ENCODE measurements at places on chromosomes 2 and 18.

- DNase-seq, result no peak
Observed at GRCh38 chr2:5319493-5319892, 372.7 kb upstream of the SOX11 start.

DNA sequence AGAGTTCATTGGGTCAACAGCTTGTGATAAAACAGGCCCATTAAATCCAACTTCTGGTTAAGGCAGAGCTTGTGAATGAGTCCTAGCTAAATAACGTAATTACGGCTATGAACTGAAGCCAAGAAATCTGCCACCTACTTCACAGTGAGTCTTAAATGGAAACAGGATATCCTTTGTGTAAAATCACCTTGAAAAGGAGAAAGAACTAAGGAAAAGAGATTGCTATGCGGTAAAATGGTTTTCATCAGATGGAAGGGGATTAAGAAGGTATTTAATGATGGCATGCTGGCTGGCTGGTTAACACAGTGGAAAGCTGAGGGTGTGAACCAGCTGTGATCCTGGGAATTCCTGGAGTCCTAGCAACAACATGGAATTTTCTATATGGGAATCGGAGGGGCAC lies 156.6 kb downstream of the DOK6 start:
- no peak for DNase-seq

DNA sequence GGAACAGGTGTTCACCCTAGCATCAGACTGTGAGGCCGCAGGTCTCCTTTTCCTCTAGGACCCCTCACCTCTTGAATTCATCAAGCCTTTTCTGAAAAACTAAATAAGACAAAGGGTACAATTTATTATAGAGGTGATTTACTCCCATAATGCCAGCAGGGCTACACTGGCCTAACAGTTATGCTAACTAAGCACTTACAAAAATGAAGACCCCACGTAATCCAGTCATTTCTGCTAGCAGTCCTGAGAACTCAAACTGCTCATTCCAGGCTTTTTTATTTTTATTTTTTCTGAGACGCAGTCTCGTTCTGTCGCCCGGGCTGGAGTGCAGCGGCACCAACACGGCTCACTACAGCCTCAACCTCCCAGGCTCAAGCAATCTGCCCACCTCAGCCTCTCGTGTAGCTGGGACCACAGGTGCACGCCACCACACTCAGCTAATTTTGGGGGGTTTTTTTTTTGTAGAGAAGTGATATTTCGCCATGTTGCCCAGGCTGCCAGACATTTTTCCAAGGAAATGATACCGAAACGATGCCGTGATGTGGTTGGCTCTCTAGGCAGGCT lies 14.2 kb downstream of the CAPG start:
- no peak for DNase-seq

DNA sequence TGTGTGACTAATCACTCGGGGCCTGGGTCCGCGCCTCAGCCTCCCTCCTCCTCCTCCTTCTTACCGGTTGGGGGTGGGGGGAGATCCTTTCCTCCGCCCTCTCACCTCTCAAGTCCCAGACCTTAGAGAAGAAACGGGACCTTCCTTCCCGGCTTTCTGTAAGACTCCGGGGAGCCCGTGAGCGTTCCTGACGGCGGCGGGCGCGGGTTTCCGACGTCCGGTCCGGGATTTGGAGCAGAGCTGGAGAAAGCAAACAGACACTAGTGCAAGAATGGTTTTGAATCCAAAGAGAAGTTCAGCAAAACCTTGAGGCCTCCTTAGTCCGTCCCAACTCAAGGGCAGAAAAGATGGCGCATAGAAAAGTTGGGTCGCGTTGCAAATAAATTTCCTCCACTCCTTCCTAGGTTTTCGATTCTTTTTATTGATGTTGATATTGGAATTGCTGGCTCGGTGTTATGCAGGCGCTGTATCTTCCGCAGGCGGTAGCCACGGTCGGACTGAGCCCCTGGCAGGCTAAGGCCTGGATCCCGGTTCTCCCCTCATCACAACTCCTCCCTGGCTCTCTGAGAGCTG lies 2.0 kb downstream of the DLX1 start:
- no peak for DNase-seq

DNA sequence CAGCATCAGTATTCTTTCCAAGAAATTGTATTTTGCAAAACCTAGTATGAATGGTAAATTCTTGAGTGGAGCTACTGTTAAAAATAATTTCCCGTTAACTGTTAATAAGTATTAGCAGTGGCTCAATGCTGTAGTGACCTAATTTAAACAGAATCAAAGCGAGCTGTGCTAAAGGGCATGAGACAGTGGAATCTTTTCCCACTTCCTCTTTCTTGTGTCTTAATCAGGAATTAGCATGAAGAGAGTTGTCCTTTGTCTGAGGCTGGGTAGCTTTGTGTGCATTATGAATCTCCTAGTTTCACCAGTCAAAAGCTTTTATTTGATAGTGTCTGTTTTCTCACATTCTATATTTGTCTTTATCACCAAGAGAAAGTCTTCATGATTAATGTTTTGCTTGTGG lies 298.8 kb upstream of the GCFC2 start:
- no peak for DNase-seq

GRCh38 chr18:32582455-32582854 lies 111.8 kb upstream of the GAREM1 start:
- no peak for DNase-seq

GRCh38 chr2:52054824-52055223 lies 1022.9 kb upstream of the NRXN1 start:
- no peak for DNase-seq

- DNase-seq, result no peak
Observed at GRCh38 chr2:128399690-128400291, 81.1 kb upstream of the HS6ST1 start.

GRCh38 chr2:27093430-27094352 lies 7.1 kb downstream of the KHK start:
- DNase-seq, result no peak

GRCh38 chr2:162840598-162841246 lies 2.2 kb upstream of the KCNH7 start:
- DNase-seq, result no peak

DNA sequence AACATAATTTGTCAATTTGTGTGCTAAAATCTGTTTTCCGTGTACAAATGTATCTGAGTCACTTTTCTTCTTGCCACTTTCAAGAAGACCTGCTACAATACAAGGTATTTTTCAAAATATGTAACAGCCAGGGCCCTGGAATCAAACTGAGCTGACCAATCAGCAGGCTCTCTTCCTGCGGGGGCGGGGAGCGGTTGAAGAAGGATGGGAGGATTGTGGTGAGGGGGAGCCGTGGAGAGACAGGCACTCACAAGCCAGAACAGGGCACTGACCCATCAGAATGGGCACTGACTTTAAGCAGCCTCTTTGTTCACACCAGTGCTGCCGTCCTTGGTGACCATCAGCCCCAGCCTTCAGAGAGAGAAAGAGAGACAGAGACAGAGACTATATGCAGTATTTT lies 40.6 kb upstream of the CCNYL1 start:
- no peak for DNase-seq

DNA sequence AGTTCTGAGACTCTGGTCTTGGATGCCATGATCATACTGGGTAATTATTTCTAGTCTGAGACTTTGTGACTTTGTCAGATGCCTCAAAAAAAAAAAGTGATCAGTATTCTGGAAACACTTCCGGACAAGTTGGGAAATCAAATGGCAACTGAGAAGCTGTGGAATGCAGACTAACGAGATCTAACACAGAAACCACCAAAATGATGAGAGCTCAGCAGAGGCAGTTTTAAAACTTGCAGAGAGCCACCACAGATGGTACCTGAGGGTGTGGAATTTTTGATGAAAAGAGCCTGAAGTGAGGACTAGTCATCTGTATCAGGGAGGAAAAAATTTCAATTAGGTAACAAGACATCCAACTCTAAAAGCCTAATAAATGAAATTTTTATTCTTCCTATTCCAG lies 5.5 kb upstream of the GPR75 start:
- no peak for DNase-seq

DNA sequence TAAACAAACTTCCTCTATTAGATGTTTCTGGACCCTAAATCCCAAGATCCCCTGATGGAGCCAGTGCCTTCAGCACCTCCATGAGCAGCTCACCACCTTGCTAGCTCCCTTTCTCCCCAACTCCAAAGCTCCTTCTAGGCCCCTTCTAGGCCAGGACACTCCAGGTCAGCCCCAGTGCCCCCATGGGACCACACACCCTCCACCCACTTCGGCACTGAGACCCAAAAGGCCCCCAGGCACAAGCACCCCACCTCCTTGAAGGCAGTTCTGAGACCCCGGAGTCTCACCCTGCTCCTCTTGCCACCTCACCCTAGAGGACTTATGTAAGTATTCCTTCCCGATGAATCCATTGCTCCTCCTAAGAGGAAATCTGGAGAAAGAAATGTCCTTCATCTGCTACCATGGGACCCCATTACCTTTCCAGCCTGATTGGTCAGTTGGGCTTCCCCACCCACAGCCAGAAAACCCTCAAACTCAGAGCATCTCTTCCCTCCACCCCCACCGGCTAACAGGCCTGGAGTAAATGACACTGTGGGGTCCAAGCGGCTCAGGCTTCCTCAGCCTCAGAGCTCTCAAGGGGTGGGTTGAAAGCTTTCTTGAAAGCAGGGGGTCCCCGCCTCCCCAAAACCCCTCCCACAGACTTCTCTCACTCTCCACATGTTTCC lies 9.8 kb upstream of the ARMC9 start:
- DNase-seq, result no peak

DNA sequence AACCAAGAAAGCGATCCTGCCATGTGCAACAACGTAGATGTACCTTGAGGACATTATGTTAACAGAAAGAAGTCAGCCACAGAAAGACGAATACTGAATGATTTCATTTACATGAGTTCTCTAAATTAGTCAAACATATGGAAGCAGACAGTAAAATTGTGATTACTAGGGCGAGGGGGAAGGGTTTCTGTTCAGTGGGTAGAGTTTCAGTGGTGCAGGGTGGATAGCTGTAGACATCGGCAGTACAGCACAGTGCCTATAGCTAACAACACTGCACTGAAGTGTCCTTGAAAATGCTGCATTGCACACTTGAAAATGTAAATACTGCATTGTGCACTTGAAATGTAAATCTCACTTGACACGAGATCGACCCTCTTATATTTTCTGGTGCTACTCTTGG lies 275.3 kb downstream of the GALR1 start:
- no peak for DNase-seq

- DNase-seq, result no peak
Observed at GRCh38 chr2:66440708-66441497, 6.0 kb downstream of the MEIS1 start.

GRCh38 chr2:71544919-71545571 lies 91.7 kb downstream of the DYSF start:
- DNase-seq, result no peak

DNA sequence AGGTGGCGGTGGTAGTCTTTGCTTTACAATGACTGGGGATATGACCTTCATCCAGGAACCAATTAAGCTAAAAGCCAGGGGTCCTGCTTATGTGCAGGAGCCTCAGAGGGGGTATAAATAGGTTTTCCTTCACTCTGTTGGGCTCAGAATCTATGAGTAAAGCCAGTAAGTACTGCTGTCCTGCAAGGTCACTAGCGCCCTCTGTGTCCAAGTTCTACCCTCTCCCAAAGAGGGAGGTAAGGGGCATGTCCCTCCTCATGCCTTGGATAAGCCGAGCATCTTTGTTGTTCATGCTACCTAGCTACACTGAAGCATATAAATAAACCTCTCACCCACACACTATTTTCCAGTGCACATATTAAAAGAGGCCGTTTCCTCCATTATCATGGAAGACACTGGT lies 79.4 kb downstream of the SPRED2 start:
- no peak for DNase-seq

GRCh38 chr2:10305715-10306114 lies 3.0 kb downstream of the HPCAL1 start:
- no peak for DNase-seq

GRCh38 chr2:75647771-75648170 lies 1.2 kb downstream of the MRPL19 start:
- DNase-seq, result no peak

GRCh38 chr2:142722569-142722968 lies 154.9 kb upstream of the KYNU start:
- DNase-seq, result no peak

GRCh38 chr2:224802407-224802806 lies 86.2 kb upstream of the CCDC195 start:
- DNase-seq, result no peak

GRCh38 chr2:64348386-64349130 lies 105.4 kb upstream of the LGALSL start:
- DNase-seq, result no peak

GRCh38 chr2:66569321-66569851 lies 134.5 kb downstream of the MEIS1 start:
- no peak for DNase-seq

- no peak for DNase-seq
Observed at GRCh38 chr2:35857498-35857897, 498.1 kb upstream of the CRIM1 start.

DNA sequence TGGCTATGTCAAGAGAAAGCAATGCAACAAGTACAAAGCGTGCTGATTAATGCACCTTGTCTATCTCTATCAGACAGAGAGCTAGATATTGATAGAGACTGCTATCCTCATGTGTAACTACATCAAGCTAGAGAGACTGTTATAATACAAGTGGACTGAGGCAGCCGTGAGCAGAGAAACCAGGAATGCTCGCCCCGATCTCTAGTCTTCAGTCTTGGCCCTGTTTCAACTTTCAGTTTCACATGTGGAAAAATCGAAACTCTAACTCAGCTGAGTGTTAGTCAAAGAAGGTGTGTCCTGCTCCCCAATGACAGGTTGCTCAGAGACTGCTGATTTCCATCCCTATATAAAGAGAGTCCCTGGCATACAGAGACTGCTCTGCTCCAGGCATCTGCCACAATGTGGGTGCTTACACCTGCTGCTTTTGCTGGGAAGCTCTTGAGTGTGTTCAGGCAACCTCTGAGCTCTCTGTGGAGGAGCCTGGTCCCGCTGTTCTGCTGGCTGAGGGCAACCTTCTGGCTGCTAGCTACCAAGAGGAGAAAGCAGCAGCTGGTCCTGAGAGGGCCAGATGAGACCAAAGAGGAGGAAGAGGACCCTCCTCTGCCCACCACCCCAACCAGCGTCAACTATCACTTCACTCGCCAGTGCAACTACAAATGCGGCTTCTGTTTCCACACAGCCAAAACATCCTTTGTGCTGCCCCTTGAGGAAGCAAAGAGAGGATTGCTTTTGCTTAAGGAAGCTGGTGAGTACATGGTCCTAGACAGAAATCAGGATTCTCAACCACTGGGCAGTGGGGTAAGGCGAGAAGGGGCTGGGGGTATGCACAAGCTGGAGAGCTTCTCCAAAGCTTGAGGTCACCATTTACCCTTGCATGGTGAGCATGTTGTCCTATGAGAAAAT lies at the start of gene RSAD2:
Gene RSAD2, plus strand, starts transcription at position 376 of the 903 bp plus-strand sequence. Its CDS starts 24 bp downstream, at position 400.
- no peak for DNase-seq

DNA sequence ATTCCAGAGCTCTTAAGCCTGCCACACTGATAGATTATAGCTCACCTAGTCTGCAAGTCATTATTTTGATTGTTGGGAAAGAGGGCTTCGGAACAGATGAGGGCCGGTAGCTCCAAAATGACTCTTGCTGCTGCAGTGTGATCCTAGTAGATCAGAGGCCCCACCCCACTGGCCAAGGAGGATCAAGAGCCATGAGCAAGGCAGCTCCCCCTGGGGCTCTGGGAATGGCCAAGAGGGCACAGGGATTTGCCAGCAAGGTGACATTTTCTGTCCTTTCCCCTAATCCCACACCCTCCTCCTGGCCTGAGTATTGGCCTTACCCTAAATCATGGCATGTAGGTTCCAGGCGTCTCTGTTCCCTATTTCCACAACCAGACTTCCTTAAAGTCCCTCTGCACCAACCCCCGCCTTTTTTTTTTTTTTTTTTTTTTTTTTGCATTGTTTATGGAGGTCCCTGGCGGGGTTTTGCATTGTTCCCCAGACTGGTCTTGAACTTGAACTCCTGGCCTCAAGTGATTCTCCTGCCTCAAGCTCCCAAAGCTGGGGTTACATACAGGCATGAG lies 36.5 kb downstream of the EIF4E2 start:
- DNase-seq, result no peak
